Iris pigment epithelial cell (primary cell): ENCODE measurements at places on chromosomes 3 and 15.
A peak's percentile ranks its signal among the peaks of the same experiment; 100 is the strongest.

DNA sequence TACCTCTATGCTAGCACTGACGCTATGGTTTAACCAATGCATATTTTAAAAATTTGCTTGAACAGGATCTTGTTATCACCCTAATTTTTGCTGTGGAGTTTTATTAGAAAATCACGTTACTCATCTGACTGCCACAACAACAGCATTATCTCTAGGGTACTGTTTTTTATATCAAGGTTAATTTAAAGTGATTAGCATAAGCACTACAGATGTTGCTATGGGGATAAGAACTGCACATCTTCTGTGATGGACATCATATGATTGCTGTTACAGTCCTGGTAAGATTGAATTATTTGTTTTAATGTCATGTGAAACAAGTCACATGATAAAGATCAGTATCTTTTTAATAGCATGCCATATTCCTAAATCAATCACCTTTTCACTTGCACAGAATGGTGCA is 492.2 kb upstream of the ROBO2 start:
- no peak for DNase-seq

DNA sequence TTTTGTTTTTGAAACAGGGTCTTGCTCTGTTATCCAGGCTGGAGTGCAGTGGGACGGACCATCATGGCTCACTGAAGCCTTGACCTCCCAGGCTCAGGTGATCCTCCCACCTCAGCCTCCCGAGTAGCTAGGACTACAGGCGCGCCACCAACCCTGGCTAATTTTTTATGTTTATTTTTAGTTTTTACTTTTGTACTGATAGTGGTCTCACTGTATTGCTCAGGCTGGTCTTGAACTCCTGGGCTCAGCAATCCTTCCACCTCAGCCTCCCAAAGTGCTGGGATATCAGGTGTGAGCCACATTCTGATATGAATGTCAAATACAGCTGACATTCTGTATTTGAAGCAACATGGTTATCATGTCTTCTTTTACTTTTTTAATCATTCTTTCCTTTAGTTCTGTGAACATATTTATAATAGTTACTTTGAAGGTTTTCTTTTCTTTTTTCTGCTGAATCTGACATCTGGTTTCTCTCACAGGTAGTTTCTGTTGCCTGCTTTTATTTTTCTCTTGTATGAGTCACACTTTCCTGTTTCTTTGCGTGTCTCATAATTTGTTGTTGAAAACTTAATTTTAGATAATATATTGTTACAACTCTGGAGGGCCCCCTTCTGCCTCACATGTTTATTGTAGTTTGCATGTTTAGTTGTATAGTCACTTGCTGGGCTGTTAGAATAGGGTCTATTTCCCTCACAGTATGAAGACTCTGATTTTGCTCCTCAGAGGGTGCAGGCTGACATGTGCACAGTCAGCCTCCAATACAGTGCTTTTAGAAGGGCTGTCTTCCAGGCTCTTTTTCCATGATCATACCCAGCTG is 8.4 kb upstream of the CNTN4 start:
- no peak for DNase-seq

DNA sequence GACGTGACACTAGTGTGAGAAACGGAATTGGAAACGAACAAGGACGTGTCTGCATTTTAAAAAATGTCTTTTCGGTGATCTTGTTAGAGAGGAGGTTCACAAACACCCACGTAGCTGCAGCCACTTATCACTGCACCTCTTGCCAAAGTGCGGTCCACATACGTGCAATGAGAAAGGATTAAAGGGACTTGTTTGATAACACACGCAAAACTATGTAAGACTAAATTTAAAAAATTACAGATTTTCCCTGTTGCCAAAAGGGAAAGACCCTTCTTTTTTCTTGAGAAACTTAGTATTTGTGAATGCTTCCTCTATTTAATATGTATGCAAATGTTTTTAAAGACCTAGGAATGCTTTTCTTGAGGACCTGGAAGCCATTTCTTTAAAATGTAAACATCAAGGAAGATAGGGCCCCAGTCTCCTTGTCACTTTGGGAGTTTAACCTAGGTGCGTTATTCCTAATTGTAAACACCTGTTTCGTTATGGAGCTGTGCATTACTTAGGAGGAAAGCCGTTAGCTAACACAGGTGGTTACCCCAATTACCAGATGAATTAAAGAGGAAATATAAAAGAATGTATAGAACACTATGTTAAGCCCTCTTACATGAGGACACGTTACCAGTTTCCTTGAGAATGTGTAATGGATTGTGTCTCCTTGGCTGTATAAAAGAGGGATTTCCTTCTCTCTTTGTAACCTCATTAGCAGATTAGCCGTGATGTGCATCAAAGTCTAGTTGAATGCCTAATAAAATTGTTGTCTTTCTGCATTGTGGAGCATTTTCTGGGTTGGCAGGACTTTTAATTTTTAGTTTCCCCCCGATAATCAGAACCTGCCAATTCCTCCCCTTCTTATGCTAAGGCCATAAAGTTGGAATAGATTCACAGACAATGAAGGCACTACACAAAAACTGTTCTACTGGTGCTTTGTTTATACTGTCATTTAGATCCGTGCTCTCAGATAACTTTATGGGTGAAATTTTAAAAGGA is 1.0 kb downstream of the LEKR1 start:
- no peak for DNase-seq

DNA sequence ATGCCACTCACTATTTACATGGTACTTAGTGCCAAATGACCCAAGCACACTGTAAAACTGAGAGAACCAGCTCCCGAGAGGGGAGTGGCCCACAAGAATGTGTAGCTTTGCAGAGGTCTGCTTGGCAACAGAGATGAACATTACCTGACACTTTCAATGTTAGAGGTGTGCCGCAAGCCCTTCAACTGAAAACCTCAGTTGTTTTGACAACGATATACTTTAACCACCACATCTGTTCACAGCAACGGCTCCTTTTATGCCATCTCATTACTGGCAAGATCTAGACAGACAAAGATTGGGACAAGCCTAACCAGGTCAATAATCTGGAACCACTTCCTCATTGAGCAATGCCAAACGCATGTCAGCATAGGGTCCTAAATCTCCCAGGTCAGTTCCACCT is 23.7 kb downstream of the NEK10 start:
- DNase-seq = no peak

GRCh38 chr3:100561459-100562158 is 47.8 kb upstream of the ADGRG7 start:
- DNase-seq = peak; percentile 89

- no peak for DNase-seq
Observed at GRCh38 chr3:46480491-46481195, 15.9 kb upstream of the LTF start.

- DNase-seq = no peak
Observed at GRCh38 chr15:70099967-70100473, 2.3 kb upstream of the TLE3 start.

GRCh38 chr3:100899440-100900091 is 93.7 kb downstream of the ABI3BP start:
- peak; percentile 47 for DNase-seq

- no peak for DNase-seq
Observed at GRCh38 chr3:47339951-47340350, 40.9 kb upstream of the PTPN23 start.

GRCh38 chr3:183536238-183536880 is 19.1 kb downstream of the KLHL6 start:
- DNase-seq = no peak

- no peak for DNase-seq
Observed at GRCh38 chr3:53818221-53819162, 27.7 kb downstream of the CHDH start.

GRCh38 chr15:25408428-25408827 is 30.4 kb downstream of the UBE3A start:
- DNase-seq = peak; percentile 60

GRCh38 chr15:98802187-98802586 is 153.8 kb downstream of the IGF1R start:
- DNase-seq = no peak

GRCh38 chr15:28955160-28955992 is 69.6 kb downstream of the APBA2 start:
- peak; percentile 95 for DNase-seq

DNA sequence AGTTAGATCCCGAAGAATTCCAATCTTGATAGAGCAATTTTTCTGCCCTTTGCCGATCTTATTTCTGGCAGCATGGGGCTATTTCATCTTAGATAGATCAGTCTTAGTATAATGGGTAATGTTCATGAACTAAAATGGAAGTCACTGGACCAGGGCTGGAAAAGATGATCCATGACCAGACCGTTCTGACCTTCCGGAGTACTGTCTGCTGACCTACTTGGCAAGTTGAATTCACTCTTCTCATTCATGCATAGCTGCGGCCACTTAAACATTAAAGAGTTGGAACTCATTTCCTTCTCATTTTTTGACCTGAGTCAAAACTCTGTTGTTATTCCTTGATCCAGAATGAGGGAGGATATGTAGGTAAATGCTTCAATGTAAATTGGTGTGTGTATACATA is 32.5 kb downstream of the GMNC start:
- DNase-seq = no peak

DNA sequence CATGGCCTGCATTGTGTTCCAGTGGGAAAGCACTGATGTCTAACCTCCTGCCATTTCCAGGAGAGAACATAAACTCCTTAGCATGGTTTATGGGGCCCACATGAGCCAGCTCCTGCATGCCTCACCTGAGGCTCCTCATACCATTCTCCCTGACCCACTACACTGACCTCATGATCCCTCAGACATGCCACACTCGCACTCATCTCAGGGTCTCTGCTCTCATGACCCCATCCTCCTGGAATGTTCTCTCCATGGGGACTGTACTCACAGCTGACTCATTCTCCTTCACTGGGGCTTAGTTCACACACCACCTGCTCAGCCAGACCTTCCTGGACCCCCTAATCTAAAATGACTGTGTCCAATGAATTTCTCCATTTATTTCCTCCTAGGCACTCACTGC is 4.0 kb upstream of the LMCD1 start:
- DNase-seq = peak; percentile 54
